OCI-LY7 (cell line): ENCODE measurements at places on chromosomes 7 and 10.
A peak's percentile ranks its signal among the peaks of the same experiment; 100 is the strongest.

- no peak for DNase-seq
Measured at GRCh38 chr10:62127975-62128374, 140.7 kb downstream of the RTKN2 start.

GRCh38 chr7:34851431-34851830 is 185.9 kb downstream of the DPY19L1 start:
- no peak for DNase-seq

DNA sequence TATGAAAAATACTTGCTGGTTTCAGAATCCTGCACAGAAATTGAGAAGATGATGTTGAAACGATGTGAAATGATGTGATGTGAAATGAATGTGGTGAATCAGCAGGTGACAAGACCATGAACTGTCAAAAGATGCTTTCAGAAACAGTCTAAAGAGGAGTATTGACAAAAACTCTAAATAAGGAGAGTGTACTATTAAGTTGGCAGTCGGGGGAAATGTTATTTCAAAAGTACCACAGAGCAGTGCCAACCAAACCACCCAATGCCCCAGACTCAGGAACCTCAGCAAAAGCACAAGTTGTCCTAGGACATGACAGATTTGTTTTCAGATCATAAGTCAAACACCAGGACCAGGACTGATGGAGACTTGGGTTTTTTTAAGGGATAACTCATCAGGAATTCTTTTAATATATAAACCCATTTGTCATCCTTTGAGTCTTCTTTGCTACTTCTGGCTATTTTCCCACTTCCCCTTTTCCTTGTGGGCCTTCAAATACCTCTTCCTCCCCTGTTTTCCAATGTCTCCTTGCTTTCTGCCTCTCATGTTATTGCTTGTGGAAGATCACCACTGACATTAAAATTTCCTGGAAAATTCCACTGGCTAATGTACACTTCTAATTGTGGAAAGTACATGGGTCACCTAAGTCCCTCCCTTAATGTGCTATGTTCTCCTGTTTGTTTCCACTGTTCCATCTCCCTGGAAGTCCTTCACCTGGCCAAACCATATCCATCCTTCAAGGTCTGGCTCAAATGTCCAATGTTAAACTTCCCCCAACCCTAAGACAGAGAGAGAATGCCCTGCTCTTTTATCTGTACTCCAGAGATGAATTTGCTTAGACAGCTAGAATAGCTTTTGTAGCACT is 10.2 kb upstream of the PPP1R3C start:
- no peak for DNase-seq

- peak; percentile 62 for DNase-seq
Measured at GRCh38 chr7:43004082-43004481, 71.9 kb downstream of the MRPL32 start.

- DNase-seq, result peak; percentile 72
Measured at GRCh38 chr7:55432939-55433784, 68.0 kb downstream of the LANCL2 start.

- no peak for DNase-seq
Measured at GRCh38 chr7:144436500-144436899, 33.0 kb upstream of the NOBOX start.

- no peak for DNase-seq
Measured at GRCh38 chr10:68359189-68359588, 26.5 kb upstream of the PBLD start.

GRCh38 chr7:3154881-3155494 is 111.3 kb upstream of the CARD11 start:
- DNase-seq, result peak; percentile 76

DNA sequence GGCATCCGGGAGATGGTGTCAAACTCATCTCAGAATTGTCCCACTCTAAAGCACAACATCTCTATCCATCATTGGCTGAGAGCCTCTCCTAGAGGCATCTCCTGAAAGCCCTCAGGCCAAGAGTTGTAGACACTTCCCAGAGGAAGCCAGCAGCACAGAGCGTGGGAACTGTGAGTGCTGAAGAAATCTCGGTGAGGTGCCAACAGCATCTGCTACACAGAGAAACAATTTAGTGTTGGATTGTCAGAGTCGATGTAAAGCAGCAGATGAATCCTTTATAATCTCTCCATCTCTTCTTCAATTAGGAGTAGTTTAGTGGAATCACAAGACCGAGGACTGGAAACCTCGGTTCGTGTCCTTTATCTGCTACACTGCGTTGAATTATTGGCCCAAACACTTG is 172.2 kb downstream of the C7orf25 start:
- DNase-seq, result no peak

- no peak for DNase-seq
Measured at GRCh38 chr10:33496096-33496495, 161.6 kb upstream of the NRP1 start.

DNA sequence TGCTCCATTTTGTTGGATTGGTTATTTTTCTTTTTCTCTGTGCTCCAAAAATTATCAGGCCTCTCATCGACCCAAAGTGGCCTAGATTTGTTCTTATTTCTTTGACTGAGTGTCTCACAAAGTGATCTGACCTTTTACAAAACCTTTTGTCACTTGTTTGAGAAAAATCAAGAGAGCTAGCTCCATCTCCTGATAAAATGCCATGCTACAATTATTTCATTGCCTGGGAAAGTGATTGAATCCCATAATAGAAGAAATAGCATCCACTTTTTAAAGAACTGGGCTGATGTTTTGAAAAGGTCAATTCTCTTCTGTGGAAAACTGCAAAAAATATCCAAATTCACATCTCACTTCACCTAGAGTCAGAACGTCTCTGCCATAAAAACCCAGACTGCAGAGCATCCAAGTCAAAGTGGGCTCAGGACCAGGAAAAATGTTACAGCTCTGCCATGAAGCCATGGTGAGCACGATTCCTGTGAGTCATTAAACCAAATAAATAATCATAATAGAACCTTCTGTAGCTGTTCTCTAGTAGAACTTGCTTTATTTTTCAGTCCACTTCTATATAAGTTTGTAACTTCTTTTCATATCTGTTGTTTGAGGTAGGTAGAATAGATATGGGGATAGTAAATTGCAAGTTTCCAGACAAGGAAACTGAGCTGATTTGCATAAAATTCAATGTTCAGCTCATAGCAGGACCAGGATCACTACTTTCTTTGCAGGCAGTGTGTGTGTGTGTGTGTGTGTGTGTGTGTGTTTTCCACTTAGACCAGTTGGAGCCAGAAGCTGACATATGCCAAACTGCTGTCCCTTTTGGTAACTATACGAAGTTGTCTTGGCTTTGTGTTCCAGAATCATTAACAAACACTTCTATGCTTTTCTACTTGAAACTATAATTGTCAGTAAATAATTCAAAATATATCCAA is 632.5 kb upstream of the ANKRD30A start:
- no peak for DNase-seq

- no peak for DNase-seq
Measured at GRCh38 chr7:44331682-44332081, 6.3 kb upstream of the CAMK2B start.

DNA sequence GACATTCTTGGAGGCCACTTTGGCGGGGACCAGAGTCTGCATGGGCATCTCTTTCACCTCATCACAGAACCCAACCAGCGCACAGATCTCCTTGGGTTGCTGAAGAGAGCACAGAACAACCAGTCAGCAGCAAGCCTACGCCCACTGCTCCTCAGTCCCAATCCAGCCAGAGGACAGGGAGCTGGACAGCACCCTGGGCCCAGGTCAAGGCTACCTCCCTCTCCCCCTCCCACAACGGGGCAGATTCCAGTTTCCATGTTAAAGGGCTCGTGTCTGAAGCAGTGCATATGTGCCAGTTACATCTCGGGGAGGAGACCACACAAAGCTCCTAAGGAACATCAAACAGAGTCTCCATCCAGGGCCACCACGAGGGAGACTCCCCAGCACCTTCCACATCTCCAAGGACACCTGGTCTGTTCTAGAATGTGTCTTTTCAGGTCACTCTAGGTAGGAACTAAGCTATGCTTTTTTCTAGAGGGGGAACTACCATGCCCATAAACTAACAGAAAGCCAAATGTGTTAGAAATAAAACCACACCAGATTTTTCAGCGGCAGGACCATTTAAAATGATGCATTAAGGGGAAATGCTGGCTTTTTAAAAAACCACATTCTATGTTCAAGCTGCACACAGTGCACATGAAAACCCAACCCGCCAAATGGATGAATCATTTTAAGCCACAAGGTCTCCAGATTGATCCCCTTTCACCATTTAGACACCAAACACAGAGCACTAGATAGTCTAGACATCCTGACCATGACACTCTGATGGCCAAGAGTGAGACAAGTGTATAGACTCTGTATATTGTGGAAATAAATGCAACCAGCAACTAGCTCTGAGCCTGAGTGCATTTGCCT is 28.9 kb downstream of the PSAP start:
- DNase-seq, result no peak

DNA sequence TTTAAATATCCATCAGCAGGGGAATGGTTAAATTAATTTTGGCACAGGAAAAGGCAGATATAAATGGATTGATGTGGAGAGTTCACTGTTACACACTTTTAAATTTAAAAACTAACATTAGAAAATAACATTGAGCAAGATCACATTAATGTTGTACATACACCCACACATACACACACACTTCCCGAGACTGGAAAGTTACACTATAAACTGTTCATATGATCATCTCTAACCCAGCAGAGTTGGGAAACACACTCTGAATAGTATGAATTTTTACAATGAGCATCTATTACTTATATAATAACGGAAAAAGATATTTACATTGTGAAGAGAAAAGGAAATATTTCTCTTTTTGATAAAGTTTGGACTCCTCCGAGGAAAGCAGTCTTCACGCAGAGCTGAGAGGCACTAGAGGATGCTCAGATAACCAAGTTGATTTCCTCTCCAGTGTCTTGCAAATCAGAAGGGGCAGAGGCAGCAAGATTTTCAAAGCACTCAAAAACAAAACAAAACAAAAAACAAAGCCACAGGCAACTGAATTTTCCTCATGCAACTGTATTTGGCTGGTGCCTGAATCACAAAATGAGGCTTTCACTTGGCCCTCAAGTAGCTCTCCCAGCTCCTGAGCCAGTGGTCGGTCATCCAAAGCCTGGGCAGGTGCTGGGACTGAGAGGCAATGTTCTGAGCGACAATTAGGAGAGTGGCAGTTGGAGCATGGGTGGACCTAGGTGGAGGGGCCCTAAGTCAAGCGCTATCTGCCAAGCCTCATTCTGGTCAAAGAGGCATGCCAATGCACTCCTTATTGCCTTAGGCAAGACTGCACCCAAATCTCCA is 10.5 kb upstream of the GATAD1 start:
- no peak for DNase-seq

GRCh38 chr7:27171325-27171636 is 2.8 kb downstream of the HOXA10 start:
- DNase-seq, result no peak

DNA sequence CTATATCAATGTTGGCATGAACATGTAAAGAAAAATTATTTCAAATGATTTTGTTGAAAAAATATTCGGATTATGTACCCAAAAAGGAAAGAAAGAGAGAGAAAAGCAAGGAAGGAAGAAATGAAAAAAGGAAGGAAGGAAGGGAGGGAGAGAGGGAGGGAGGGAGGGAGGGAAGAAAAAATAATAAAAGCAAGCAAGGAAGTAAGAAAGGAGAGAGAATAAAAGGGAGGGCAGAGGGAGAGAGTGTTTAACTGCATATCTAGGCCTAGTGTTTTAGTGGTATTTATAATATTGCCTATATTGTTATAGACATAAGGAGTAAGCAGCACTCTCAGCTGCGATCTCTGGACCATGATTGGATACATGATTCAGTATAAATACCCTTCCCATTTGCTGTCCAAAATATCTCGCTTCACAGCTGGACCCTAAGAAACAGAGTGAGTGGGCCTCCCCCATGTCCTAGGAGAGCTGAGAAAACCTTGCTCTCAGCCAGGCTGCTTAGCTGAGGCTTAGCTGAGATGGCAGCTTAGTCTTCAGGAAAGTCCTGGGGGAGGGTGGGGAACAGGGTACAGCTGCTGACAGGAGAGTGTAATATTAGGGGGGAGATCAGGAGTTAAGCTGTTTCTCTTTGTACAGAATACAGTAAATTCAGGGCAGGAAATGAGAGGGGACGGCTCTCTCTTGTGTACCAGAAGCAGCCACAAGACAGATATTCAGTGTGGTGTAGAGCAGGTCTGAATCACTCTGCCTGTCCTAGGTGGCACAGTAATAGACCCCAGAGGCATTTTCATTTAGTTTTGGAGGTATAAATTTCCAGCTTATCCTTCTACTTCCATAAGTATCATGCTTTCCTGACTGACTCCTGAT is 66.8 kb upstream of the TARP start:
- no peak for DNase-seq

DNA sequence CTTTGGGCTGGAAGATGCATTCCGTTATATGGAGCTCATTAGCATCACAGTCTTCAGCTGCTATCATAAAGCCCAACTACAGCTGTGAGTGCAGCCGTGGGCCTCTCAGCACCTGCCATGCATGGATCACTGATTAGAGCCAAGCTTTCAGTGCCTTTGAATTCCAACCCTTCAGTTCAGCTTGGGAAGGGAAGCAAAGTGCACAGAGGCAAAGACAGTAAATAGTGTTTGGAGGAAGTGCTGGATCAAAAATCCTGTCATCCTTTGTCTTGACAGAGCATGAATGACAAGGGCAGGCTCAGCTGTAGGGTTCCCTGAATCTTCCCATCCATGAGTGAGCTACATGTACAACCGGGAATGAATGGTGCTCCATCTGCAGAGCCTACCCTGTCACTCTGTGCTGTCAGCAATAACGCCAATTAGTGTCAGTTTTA is 153.7 kb downstream of the DNAJB9 start:
- no peak for DNase-seq

DNA sequence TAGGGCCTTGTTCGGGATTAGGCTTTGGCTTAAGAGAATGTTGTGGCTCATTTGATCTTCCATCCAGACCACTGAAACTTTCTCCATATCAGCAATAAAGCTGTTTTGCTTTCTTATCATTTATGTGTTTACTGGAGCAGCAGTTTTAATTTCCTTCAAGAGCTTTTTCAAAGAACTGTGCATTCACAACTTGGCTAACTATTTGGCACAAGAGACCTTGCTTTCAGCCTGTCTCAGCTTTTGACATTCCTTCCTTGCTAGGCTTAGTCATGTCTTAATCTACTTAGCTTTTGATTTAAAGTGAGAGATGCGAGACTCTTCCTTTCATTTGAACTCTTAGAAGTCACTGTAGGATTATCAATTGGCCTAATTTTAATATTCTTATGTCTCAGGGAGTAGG is 19.1 kb upstream of the AKR1B1 start:
- DNase-seq, result no peak

DNA sequence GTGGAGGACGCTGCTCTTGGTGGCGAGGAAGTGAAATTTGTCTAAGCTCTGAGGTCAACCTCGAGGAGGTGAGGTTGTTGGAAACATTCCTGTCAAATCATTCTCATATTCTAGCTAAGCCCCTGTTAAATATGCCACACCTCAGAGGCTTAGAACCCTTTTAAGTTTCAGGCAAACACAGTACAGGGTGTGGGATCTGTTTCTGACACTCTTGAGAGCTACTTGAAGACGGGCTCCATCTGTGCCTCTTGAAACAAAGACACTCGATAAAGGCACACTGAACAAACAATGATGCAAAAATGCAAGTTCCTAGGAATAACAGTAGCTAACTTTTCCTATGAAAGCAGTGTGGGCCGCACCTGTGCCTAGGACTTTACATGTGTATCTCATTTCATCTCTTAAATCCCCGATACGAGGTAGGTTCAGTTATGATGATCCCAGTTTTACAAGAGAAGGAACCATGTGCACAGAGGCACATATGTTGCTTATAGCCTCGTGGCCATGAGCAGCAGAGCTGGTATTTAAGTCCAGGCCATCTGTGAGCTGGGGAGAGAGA is 299.2 kb downstream of the CCDC3 start:
- DNase-seq, result no peak

GRCh38 chr7:49771427-49772176 is 1.8 kb upstream of the VWC2 start:
- no peak for DNase-seq

- DNase-seq, result no peak
Measured at GRCh38 chr10:43371418-43371817, at the start of gene FXYD4. Gene FXYD4, plus strand, starts transcription at chr10:43371636. Its CDS starts 2,111 bp downstream, at chr10:43373747.
